ENCODE measurements at places on chromosomes 7 and 10.

DNA sequence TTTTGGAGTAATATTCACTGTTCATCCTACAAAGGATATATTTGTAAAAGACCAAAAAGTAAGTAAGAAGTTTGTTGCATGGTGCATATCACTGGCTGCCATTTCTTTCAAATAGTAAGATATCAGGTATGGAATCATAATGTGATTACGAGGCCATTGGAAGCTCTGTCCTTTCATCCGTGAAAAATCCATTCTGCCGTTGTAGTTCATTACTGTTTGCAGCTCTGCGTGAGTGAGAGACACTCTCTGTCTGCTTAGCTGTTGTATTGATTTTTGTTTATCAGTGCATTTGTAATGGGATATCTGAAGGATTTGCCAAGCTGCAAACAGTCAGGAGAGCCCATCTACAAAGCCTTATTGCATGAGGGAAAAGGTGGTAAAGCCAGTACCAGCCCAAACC is 44.1 kb upstream of the SLC39A12 start:
- no peak for DNase-seq

DNA sequence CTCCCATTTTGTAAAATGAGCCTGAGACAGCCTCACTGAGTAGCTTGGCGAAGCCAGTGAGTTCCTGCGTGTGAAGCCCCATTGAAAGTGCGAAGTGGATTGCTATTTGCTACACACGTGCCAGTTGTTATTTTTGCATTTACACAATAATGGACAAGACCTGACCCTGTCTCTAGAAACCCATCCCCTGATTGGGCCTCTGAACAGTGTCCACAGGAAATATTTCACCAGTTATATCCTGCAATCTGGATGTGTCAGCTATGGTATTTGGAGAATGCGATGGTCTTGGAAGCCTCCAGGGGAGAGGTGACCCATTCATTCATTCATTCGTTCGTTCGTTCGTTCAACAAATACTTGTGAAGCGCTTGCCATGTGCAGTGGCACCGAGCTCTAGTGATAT is 37.1 kb downstream of the COL13A1 start:
- DNase-seq: no peak

DNA sequence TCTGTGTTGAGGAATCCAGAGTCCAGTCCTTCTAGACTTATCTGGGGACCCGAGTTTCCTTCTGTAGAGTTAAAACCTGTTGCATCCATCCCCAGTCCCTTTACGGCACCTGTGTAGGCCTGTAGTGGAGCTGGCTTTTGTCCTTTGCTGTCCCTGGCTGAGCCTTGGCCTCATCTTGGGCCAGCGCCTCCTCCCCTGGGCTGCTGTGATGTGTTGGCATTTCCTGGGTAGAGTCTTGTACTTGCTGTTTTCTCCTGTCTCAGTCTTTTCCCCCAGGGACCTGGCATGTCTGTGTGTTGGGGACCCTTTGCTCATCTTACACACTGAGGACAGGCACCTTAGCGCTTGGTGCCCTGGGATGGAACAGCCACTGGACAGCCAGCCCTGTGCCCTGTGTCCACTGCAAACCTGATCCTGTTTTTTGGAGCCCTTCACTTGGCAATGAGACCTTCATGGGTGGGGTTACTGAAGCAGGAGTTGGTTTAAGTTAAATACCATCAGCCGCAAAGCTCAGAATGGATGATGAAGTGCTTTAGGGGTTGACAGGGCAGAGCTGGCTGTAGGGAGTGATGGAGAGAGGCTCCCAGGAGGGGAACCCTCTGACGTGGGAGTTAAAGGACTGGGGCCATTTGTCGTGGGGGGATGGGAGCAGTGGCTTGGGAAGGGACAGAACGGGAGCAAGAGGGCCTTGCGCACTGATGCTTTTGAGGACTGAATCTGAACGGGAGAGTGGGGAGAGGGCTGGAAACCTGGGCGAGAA is 50.9 kb downstream of the CUX1 start:
- no peak for DNase-seq

- DNase-seq: no peak
Measured at GRCh38 chr10:62471711-62472110, 97.5 kb downstream of the ZNF365 start.

DNA sequence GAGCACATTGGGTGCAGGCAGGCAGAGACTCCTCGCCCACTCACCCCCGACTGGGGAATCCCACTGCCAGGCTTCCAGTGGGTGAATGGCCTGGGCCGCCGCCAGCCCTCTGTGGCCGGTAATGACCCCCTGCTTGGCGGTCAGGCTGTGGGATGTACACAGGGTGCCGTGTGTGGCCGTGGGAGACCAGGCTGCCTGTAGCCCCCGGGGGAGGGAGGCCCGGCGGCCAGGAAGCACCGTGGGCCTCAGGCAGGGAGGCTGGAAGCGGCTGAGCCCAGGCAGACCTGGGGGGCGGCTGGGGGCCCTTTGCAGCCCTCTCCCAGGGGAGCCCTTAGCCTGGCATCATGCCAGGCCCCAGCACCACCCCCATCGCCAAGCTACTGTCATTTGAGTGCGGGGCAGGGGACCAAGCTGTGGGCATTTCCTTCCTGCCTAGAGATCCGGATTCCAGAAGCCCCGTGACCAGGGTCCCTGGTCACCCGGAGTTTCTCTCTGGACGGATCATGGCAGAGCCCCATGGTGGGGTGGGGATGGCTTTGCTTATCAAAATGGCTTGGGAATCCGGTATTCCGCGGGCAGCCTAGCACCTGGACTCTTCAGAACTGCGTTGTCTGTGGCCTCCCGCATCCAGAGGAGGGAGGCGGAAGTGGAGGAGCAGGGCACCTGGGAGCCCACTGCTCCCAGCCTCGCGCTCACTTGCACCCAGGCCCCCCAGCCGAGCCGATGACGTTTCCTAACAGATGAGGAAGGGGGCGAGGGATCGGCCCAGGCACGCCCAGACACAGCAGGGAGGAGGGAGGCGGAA is 1.1 kb downstream of the TTYH3 start:
- DNase-seq: peak; percentile 81

- peak; percentile 2 for DNase-seq
Measured at GRCh38 chr7:51456-52068, 140.8 kb upstream of the FAM20C start.
